ENCODE measurements at places on chromosomes 2 and 18.

DNA sequence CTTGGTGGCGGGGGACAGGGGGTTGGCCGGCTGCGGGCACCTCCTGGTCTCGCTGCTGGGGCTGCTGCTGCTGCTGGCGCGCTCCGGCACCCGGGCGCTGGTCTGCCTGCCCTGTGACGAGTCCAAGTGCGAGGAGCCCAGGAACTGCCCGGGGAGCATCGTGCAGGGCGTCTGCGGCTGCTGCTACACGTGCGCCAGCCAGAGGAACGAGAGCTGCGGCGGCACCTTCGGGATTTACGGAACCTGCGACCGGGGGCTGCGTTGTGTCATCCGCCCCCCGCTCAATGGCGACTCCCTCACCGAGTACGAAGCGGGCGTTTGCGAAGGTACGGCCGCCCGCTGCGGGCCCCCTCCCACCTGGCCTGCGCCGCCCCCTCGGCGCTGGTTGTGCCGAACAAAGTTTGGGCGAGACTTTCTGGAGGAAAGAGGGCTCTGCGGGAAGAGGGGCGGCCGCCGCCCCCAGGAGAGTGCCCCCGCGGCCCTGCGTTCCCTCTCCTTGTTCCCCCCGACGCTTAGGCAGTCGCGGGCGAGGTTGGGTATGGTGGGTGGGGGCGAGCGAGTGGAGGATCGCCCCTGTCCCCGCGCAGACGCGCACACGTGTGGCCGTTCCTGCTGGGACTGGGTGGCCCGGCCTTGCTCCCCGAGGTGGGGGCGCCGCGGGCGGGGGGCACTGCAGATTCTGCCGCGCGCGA, 866 bp downstream of the CRIM1 start:
- peak; percentile 68 for DNase-seq

DNA sequence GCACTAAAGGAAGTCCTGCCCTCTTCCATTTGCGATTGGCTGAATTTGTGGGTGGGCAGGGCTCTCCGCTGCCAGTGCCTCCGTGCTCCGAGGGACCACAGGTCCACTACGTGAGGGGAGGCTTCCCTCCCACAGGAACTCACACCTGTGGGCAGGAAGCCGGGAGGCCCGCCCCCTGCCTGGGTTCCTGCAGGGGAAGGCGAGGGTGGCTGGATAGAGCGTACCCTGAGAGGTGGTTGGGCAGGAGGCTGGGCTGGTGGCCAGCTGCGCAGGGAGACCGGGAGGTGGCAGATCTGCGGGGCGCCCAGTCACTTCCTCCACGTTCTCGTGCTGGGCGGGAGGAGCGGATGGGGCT, 47.0 kb upstream of the PTH2R start:
- no peak for DNase-seq

DNA sequence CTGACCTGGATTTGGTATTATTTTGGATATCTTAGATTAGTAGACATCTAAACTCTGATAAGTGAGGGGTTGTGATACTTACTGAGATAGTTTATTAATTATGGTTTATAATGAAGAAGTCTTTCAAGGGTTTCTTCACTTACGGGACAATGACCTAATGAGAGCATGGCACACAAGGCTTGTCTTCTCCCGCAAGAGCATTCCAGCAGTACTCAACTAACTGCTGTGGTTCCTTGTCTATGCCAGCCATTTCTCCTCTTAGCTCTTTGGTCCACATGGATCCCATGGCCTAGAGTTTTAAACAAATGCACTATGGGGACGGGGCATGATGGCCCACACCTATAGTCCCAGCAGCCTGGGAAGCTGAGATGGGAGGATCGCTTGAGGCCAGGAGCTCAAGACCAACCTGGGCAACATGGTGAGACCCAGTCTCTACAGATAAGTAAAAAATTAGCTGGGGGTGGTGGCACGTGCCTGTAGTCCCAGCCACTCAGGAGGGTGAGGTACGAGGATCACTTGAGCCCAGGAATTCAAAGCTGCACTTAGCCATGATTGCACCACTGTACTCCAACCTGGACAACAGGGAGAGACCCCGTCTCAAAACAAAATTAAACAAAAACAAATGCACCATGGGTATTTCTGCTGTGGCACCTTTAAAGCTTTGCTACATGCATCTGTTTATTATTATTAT, 161.7 kb upstream of the MYCN start:
- no peak for DNase-seq

DNA sequence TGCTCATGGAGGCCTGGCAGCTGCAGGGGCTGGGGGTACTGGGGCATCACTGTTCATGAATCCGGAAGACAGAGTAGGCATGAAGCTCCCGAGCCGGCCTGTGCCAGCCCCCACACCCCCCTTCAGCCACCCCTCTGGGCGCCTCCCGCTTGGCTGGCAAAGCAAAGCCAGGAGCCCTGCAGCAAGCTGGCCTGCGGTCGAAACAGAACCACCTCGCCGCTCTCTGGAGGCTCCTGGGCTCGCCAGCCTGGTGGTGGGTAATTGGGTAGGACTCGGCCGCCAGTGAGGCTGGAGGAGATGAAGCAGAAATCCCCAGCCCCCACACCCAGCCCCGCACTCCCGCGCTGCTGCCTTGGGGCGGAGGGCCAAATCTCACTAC, 70.9 kb upstream of the GPC1 start:
- DNase-seq = no peak

GRCh38 chr2:6934345-6934744, 17.1 kb downstream of the RNF144A start:
- no peak for DNase-seq

- DNase-seq = no peak
Observed at GRCh38 chr2:97801028-97801427, 87.7 kb downstream of the ZAP70 start.

- DNase-seq = no peak
Observed at GRCh38 chr2:98775146-98775986, 44.4 kb upstream of the MGAT4A start.

DNA sequence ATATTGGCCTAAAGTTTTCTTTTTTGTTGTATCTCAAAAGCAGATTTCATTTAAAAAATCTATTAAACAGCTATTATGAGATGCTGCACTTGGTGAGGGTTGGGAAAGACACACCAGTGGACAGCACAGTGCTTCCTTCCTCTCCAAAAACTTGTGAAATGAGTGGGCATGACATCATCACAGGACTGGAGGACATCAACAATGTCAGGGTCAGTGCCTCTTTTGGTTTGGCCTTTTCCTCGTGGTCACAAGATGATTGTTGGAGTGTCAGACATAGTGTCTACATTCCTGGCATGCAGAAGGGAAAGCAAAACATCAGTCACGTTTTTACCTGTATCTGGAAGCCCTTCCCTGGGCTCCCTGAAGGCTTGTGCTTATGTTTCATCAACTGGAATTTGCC, 49.6 kb downstream of the IL1R2 start:
- DNase-seq = no peak

DNA sequence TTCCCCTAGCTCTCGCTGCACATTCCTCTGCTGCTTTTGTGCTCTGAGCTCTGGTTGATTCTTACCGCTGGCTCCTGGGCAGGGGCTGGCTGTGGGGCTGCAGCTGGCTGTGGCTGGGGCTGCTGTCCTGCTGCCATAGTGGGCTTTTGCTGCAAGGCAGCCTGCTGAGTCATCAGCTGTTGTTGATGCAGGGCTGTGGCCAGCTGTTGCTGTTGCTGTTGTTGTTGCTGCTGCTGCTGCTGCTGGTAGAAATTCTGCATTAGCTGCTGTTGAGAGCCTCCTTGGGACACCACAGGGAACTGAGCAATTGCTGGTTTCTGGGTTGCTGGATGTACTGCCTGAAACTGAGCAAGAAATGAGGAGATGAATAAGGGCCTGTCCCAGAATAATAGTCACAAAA, 77.2 kb upstream of the NFU1 start:
- no peak for DNase-seq

- peak; percentile 84 for DNase-seq
Observed at GRCh38 chr2:42953216-42953615, 160.8 kb upstream of the HAAO start.

- no peak for DNase-seq
Observed at GRCh38 chr18:6668836-6669235, 60.7 kb upstream of the ARHGAP28 start.

DNA sequence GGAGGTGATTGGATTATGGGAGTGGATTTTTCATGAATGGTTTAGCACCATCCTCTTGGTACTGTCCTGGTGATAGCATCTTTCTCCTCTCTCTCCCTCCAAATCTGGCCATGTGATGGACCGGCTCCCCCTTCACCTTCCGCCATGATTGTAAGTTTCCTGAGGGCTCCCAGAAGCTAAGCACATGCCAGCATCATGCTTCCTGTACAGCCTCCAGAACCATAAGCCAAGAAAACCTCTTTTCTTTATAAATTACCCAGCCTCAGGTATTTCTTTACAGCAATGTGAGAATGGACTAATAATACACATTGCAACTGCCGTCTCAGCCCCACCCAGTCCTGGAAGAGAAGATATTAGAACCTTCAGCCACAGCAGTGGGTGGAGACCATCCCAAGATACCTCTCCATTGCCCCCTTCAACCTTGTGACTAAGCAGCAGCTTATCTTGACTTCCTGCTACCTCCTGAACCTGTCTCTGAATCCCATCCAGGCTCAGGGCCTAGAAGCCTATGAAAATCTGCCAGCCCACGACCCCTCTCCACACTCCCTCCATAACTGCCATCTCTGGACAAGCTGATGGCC, 81.8 kb upstream of the AGAP1 start:
- no peak for DNase-seq

DNA sequence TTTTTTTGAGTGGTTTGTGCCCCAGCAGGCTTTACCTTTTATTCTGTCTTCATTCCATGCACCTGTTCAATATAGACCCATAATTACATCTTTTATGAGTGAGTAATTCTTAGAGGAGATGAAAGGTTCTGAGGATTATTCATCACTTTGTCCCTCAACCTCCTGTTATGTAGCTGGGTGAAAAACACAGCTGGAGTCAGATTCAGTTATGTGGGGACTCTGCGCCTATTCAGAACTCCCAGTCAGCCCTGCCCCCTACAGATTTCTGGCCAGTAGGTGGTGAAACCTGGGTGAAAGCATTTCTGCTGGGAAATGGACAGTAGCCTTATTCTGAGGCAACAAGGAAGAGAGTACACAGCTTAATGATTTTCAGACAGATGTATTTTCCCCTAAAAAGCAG, 107.8 kb downstream of the MGAT5 start:
- no peak for DNase-seq

- no peak for DNase-seq
Observed at GRCh38 chr2:86274265-86274917, 63.0 kb downstream of the REEP1 start.

- no peak for DNase-seq
Observed at GRCh38 chr2:229231328-229231868, 39.7 kb downstream of the PID1 start.

- no peak for DNase-seq
Observed at GRCh38 chr2:170848587-170848986, 31.9 kb downstream of the GAD1 start.

DNA sequence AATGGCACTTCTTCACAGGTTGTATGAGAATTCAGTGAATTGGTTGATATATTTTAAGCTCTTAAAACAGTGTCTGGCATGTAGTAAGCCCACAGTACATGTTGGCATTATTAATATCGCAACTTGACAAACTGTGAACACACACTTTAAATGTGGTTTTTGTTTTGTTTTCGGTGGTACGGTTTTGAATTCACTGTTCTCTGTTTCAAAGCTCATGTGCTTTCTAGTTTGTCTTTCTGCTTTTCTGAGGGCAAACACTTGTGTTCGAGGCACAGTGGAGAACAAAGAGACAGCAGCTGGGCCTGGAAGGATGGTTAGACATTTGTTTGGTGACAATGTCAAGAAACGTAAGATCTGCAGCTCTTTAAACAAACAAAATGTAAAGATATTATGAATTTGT, 276.5 kb upstream of the MC4R start:
- no peak for DNase-seq

DNA sequence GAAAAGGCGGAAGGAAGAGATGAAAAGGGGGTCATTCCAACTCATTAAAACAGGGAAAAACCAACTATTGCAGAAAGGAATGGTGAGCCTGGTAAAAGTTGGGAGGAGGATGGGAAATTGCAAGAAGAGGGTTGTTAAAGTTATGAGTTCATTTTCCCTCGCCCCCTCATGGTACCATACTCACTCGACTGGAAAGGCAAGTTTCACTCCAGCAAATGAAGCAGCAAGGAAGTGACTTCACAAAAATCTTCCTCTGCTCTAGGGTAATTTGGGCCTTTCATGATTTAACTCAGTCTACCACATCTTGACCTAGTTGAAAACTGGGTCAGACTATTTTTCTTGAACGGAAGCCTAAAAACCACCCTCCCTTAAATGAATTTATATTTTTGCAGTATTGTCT, 22.8 kb upstream of the DAW1 start:
- no peak for DNase-seq

DNA sequence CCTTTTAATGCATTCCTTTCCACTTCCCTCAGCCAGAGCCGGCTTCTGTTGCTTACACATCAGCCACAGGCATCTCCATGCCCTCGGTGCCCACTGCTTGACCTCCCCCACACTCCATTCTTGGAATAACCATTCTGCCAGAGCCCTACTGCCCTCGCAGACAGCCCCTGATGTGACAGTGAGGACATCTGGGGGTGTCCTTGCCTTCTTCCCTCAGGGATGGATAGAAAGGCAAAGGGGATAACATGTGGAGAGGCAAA, 6.4 kb upstream of the NPPC start:
- DNase-seq = no peak

- DNase-seq = no peak
Observed at GRCh38 chr2:45353879-45354278, 257.2 kb downstream of the SRBD1 start.

DNA sequence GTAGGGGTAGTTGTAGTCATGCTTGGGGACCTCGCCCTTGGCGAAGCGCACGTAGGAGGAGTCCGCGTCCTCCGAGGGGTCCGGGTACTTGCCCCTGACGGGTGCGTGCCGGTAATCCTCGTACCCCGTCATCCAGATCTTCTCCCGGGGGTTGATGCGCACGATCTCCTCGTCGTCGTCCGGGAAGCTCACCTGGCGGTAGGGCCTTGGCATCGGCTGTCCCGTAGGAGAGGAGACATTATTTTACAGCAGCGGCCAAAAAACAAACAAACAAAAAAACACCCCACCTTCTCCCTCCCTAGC, 86.3 kb downstream of the ACTR2 start:
- no peak for DNase-seq

GRCh38 chr2:213279971-213280370, 4.3 kb upstream of the SPAG16 start:
- no peak for DNase-seq

DNA sequence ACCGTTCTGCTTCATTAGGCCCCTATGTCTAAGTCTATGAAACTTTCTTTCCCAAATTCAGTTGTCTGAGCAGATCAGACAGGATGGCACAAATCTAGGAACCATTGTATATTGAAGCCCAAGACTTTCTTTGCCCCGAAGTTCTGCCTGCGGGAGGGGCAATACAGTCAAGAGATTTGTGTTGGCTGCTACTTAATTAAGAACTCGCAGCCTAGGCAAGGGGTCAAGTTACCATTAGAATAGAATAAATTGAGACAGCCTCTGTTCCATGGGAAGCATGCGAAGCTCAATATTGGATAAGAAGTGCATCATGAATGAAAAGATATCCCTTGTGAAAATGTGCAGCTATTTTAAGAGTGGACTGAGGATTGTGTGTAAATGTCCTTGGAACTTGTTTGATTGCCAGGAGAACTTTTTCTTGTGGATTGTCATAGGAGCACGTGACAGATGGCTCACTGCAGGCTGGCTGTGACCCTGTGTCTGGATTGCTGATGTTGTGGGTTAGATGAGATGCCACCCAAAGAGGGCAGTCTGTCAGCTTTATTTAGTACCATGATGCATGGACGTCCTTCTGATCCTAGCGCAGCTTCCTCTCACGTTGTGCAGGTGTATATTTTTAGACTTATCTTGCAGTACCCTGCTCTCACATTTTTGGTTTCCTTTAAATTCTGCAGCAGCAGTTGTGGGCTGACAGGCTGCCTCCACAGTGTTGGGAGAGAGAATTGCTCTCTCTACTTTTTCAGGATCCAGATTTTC, 30.9 kb downstream of the HAUS1 start:
- no peak for DNase-seq
